ENCODE measurements at places on chromosomes 2 and 18.

DNA sequence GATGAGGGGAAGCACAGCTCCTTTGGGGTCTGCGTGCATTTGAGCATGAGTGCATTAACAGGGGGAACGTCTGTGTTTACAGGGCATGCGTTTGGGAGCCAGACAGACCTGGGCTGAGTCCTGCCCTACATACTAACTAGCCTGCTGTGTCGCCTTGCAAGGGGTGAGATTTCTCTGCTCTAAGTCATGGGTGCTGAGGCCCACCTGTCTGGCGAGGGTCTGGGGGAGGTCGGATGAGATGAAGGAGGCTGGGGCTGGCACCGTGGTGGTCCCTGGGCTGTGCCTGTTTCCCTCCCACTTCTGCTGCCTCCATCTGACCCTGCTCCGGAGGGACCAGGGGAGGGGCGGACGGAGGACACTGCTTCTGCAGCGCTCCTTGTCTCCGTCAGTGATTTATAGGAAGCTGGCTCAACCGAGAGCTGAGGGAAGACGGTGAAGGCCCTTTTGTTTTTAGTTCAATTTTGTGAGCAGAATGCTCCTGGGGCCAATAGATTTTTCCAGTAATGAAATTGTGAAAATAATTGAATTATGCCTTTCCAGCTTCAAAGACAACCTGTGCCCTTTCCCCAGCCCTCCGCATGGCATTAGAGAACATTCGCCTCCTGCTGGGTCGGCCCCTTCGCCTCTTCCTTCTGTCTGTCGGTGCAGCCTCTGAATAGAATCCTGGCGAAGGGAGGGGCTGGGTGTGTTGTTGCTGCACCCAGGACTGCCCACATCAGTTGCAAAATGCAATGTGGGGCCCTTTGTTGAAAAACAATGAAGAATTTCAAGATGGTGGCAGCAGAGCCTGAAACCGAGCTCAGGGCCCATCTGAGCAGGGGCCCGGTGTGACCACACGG lies 49.7 kb downstream of the RRM2 start:
- DNase-seq = no peak

DNA sequence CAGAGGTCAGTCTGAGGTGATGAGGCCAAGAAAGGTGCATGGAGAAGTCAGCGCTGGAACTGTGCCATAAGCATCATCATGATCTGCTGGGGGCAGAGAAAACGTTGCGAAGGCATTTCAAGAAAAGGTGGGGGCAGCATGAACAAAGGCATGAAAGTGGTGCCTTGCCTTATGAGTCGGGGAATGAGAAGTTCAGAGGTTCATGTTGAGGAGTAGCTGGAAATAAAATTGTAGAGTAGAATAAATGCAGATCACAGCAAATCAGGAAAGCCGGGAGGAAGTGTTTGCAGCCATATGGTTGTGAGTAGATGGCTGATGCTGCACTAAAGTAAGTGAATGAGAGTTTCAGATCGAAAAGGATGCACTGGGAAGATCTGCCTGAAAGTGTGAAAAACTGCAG lies 72.1 kb upstream of the ARL5A start:
- DNase-seq = no peak

- no peak for DNase-seq
Observed at GRCh38 chr18:77130229-77131099, 2.1 kb downstream of the MBP start.

GRCh38 chr2:172943539-172943938 lies 132.1 kb upstream of the MAP3K20 start:
- no peak for DNase-seq

DNA sequence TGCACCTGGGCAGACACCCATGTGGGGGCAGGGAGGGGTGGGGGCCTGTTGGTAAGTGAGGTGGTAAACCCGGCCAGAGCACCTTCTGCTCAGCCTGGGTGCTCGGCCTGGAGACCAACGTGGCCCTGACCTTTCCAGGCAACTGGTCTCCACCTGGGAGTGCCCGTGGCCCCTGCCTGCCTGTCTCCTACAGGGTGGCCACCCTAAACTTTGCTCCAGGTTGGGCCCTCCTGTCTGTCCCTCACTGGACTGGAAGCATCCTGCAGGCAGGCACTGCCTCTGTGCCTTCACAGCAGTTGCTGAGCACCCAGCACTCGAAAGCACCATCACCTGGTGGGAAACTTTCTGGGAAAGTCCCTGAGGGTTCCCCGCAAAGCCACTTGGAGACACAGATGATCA lies 171.3 kb downstream of the TWIST2 start:
- no peak for DNase-seq

- DNase-seq = no peak
Observed at GRCh38 chr2:1617425-1618021, 126.8 kb downstream of the PXDN start.

- no peak for DNase-seq
Observed at GRCh38 chr2:155633887-155634570, 698.5 kb downstream of the NR4A2 start.
